ENCODE measurements at places on chromosomes 11 and 22. TPM values are rescaled to one million over a fixed set of nuclear protein-coding genes. Genes with fewer than 3 reads are reported as not detected.
A peak's percentile ranks its signal among the peaks of the same experiment; 100 is the strongest.

DNA sequence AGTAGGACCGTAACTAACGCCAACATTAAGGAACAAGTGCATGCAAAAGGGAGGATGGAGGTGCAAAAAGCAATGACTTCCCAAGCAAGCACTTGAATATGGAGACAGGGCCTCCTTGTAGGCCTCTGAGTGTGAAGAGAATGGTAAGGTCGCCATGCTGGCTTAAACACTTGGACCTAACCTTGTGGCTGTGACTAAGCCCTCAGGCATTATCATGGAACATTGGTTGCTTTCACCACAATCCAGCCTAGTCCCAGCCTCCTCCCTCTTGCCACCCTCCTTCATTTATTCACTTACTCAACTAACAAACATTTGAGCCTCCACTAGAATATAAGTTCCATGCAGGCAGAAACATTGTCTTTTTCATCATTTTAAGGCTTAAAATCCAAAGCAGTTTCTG lies 11.9 kb upstream of the SYTL2 start:
- no peak for DNase-seq

GRCh38 chr11:117946842-117947526 lies 17.8 kb upstream of the TMPRSS13 start:
- DNase-seq, result peak; percentile 97

DNA sequence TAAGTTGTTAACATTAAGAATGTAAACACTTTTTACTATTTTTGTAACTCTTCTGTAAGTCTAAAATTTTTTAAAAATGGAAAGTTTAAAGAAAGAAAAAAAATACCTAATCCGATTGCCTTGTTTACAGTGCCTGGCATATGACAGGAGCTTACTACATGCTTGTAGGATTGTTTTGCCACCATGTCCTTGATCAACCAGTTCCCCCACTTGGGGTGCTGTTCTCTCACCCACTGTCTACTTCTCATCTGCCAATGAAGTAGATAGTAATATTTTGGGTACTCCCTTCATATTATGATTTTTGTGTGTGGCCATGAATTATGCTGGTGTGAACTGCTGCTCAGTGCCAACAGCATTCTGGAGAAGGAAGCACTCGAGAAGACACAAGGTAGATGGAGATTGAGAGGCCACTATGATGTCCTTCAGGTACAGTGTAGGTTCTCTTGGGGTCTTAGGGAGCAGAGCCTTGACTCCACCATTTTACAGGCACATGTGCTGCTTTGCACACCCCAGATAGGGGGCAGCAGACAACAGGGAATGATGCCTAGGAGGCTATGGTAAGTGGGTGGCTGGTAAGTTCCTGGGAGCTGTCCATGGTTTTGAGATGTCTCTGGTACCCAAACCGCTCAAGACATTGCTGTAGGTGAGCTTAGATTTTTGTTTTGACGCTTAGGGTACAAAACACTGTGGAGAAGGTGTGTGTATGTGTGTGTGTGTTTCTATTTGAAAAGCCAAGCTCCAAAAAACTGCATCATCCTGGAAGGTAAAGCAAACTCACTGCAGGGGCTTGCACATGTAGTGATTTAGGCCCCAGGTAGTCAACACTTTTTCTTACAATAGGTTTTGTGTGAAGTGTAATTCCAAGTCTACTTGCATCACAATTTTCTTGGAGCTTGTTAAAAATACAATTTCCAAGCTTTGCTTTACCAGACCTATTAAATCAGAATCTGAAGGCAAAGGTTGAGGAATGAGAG lies 494.5 kb upstream of the LARGE1 start:
- peak; percentile 67 for DNase-seq

GRCh38 chr22:27318516-27318915 lies 483.0 kb downstream of the MN1 start:
- no peak for DNase-seq

DNA sequence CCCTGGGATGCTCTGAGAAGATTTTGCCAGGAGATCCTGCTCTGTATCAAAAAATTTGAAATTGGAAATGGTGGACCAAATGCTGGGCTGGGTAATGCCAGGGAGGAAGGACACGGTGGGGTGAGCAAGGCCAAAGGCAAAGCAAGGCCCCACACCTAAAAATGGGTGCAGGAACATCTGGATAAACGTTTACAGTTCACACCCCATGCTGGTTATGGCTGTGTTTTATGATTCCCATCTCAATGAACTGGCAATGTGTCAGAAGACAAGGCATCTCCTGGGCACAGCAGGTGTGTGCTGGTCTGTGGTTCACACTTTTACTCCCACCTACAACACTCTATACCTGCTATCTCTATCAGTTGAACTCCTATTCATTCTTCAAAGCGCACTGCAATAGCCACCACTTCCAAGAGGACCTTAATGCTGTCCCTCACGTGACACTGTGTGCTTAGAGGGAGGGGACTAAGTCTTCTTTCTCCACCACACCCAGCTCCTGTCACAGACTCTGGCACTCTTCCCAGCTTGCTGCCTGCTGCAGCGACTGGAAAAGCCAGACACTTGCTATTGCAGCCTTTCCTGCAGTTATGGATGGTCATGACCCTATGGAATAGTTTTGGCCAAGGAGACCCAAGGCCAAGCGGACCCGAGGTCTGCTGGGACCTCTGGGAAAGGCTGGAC lies 277.5 kb downstream of the CTTN start:
- no peak for DNase-seq

DNA sequence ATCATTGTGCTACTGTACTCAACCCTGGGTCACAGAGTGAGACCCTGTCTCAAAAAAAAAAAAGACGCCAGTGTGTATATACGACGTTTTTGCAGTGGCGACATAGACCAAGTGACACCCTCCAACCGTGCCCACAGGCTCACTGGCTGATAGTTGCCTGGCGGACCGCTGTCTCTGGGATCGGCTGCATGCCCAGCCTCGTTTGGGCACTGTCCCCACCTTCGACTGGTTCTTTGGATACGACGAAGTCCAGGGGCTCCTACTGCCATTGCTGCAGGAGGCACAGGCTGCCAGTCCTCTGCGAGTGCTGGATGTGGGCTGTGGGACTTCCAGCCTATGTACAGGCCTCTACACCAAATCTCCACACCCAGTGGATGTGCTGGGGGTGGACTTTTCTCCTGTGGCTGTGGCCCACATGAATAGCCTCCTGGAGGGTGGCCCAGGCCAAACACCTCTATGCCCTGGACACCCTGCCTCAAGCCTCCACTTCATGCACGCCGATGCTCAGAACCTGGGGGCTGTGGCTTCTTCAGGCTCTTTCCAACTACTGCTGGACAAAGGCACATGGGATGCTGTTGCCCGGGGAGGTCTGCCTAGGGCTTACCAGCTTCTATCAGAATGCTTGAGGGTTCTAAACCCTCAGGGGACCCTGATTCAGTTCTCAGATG lies 1.3 kb downstream of the CSKMT start:
- no peak for DNase-seq

DNA sequence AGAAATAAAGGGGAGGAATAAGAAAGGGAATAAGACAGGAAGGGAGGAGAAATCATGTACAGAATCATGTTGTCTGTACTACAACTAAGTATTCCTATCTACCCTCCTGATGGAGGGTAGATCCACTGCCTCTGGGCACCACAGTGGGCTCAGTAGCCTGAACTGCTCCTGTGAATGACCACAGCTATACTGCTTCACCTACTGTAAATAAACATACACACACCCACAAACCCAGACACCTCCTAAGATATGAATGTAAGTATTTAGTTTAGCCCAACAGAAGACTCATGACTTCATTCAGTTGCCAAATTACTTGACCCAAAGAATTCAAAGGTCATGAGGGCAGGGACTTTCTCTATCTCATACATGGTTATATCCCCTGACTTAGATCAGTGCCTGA lies 177.3 kb upstream of the C11orf58 start:
- DNase-seq, result no peak

DNA sequence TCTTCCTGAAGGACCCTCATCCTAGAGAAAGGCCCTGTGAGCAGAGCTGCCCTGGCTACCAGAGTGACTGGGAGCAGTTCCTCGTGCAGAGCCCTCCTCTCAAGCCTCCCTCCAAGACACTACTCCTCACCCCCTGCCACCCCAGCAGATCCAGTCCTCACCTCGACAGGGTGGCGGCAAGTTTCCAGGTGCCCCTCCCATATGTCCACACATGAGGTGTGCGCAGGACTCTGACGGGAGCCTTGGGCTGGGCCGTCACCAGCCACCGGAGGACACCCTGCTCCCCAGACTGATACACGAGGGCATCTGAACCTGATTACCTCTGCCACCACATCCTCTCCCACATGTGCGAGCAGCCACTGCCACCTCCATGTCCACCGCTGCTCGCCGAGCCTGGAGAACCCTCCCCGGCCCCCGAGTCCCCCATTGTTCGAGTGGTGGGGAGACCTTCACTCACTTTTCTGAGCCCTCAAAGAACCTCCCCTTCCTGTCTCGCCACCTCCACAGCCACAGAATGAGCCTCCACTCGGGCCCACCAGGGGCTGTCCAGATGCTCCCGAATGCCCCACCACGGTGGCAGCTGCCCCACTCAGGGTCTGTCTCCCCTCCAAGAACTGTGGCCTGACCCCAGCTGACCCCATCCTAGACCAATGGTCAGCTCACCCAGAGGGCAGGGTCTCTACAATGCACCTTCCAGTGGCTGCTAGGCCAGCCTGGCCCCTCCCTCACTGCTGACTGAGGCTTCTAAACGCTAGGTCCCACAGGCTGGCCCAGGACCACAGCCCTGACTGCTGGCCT lies 62.5 kb downstream of the DGCR2 start:
- no peak for DNase-seq

DNA sequence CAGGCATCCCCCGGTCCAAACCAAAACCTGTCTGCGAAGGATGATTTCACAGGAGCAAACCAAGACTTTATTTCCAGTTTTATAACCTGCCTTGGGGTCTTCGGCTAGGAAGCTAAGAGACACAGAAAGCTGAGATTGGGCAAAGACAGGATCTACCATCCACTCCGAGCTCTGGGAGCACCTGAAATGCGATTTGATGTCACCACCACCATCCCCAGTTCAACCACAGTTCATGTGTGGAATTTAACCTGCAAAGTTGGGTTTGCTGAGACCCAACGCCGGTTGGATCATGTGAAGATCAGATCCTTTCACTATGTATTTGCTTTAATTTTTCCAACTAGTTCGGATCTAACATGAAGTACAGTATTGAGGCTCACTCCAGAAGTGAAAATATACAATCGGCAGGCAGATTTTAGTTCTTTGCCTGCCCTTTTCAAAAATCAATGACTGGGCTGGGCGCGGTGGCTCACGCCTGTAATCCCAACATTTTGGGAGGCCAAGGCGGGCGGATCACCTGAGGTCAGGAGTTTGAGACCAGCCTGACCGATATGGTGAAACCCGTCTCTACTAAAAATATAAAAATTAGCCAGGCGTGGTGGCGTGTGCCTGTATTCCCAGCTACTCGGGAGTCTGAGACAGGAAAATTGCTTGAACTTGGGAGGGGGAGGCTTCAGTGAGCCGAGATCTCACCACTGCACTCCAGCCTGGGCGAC lies 1.4 kb upstream of the C11orf24 start:
- DNase-seq, result no peak

- peak; percentile 99 for DNase-seq
Observed at GRCh38 chr11:72040491-72041363, 39.6 kb downstream of the NUMA1 start.

- DNase-seq, result no peak
Observed at GRCh38 chr11:96579656-96580055, 189.8 kb downstream of the JRKL start.

DNA sequence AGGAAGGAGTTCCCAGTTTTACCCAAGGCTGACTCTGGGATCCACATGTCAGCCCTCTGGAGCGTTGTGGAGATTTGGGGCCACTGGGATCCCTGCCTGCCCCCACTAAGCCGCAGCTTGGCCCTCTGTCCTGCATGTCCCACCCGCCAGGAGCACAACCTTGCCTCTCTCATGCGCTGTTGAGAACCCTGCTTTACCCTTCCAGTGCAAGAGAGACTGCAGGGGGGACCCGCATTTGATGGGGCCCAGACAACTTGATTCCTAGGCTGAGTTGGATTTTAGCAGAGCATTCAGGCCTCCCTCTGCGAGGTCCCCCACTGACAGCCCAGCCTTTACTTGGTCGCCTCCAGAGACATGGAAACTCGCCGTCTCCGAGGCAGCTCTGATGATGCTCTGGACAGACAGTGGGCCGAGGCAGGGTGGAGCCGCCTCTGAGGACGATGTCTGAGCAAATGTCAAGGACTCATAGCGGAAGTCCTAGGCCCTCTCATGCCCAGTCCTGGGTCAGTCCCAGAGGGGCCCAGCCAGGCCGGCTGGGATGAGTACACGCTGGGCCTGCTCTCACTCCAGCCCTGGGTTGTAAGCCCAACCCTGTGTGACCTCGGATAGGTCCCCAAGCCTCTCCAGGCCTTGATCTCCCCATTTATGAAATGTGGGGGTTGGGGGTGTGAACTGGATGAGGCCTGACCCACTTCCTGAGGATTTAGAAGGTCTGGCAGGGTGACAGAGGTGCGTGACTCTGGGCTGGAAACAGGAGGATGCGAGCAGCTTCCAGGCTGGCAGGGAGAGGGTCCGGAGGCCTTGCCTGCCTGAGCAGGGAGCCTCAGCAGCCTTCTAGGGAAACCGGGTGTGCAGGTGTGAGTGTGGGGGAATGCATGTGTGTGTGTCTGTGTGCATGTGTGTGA lies 630 bp downstream of the CD5 start:
- no peak for DNase-seq

DNA sequence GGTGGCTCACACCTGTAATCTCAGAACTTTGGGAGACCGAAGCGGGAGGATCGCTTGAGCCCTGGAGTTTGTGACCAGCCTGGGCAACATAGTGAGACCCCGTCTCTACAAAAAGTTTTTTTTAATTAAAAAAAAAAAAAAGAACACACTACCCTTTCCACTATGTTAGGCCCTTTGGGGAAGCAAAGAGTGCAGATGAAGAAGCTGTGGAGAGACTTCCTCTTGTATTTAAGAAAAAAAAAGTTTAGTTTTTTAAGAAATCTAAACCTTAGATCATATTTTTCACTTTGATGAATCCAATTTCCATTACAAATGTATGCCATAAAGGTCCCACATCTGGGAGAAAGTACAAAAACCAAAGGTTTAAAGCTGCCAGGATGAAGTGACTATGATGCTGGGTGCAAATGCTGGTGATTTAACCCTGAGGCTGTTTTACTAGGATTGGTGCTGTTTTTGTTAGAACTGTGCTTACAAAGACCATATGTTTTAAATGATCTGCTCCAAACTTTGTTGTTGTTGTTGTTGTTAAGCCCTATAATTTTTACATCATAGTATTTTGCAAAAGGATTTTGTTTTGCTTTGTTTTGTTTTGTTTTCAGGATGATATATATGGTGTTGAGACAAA lies 28.9 kb upstream of the ACER3 start:
- no peak for DNase-seq

GRCh38 chr22:23684561-23685031 lies 6.2 kb upstream of the RGL4 start:
- peak; percentile 3 for DNase-seq

- no peak for DNase-seq
Observed at GRCh38 chr11:128528294-128528693, 59.1 kb downstream of the ETS1 start.

GRCh38 chr11:122399375-122399774 lies 256.1 kb upstream of the UBASH3B start:
- DNase-seq, result no peak

GRCh38 chr11:63961608-63962412 lies 12.6 kb upstream of the COX8A start:
- peak; percentile 54 for DNase-seq

The GGTLC2 gene
- total RNA-seq, result not detected

The CADM1 gene
- total RNA-seq, result not detected

The PRR5 gene
- 16.9 TPM for total RNA-seq

The CLNS1A gene
- 213 TPM for total RNA-seq

The OR6T1 gene
- not detected for total RNA-seq

The PITPNB gene
- 12.3 TPM for total RNA-seq

The ALDH3B2 gene
- total RNA-seq, result not detected

The ACCSL gene
- total RNA-seq, result not detected

The MRGPRE gene
- total RNA-seq, result not detected
